ENCODE measurements at places on chromosomes 12 and 14.

- DNase-seq = no peak
Measured at GRCh38 chr12:67681941-67682620, 33.5 kb downstream of the DYRK2 start.

- DNase-seq = peak; percentile 15
Measured at GRCh38 chr12:51591016-51591901, at the start of gene SCN8A. Gene SCN8A, plus strand, starts transcription at chr12:51591233. Its CDS starts 71,585 bp downstream, at chr12:51662818.

DNA sequence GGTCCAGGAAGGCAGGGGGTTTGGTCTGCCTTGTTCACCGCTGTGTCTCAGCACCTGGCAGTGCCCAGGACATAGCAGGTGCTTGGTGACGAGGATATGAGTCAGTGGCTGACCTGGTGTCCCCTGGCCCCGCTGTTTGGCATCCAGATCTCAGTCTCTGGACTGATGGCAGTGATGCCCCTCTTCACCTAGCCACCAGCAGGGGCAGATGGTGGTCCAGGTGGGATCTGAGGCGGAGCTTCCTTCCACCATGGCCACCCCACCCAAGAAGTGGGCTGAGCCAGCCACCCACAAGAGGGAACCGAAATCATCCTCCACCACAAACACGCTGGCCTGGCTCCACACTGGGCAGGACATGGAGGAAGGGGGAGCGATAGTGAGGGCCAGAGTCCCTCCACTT lies 16.1 kb upstream of the SH2B3 start:
- no peak for DNase-seq

DNA sequence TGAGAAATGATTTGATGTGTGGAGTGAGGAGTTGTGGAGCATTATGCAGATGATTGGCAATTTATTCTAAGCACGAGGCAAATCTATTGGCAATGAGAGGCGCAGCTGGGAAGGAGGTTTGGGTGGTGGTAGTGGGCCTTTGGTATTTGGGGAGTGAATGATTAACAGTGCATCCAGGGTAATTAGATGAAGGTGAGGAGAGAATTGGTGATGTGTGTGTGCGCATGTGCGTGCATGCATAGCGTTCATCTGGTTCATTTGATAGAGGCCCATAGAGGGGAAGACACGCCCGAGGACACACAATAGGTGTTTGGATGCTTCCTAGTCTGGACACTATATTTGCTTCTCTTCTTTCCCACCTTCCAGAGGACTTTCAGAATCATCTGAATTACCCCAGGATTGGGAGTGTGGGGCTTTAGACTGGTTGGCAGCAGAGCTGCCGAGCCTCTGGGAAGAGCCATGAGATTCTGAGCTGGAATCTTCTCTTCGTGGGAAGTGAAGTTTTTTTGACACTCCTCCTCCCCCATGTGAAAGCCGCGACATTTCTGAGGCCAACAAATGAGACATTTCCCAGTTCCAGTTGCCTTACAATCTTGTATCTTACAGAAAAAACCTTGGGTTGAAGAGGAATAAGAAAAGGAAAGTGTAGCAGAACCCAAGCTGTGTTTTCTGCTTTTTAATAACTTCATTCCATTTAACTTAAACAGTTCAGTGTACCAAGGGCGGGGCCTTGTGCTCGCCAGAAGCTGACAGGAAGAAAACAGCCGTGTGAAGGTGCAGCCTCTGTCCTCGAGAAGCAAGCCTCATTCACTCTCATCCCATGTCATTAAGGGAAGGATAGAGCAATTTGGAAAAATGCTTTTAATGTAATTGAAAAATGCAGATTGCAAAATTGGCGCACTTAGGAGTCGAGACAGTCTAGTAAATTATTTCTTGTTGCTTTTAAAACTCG lies 65.2 kb downstream of the SLC25A47 start:
- DNase-seq = no peak

- DNase-seq = peak; percentile 17
Measured at GRCh38 chr12:4270016-4270830, 3.3 kb upstream of the CCND2 start.

GRCh38 chr12:89334548-89335169 lies 17.6 kb downstream of the DUSP6 start:
- no peak for DNase-seq

DNA sequence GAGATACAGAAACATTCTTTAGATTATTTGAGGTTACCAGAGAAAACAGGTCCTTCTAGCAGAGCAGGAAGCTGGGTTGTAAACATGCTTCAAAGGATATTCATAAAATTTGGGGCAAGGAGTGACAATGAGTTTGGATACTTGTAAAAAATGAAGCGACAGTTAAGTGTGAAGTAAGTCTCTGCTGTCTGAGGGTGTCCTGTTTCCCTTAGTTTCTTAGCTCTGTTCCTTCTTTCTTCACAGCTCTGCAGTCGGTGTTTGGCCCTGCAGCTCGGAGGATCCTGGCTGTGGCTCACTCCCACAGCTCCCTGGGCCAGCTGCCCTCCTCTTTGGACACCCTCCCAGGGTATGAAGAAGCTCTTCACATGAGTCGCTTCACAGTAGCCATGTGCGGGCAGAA lies 10.8 kb downstream of the TMEM52B start:
- no peak for DNase-seq

DNA sequence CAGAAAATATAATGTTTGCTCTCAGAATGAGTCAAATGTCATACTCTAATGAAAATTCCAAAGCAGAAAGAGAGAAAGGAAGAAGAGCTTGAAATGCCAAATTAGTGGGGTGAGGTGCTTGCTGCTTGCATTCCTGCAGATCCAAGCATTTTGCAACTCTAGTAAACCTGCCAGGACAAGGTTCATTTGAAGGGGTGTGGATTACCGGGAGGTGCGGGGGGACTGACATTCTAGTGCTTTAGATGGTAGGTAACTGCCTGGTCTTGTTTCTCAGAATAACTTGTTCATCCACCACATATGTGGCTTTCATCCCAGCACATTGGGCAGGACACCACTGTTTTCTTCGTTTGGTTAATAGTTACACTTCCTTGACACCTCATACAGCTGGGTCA lies 144.4 kb downstream of the AKAP6 start:
- DNase-seq = no peak

GRCh38 chr14:90303473-90303872 lies 28.3 kb downstream of the NRDE2 start:
- DNase-seq = no peak

DNA sequence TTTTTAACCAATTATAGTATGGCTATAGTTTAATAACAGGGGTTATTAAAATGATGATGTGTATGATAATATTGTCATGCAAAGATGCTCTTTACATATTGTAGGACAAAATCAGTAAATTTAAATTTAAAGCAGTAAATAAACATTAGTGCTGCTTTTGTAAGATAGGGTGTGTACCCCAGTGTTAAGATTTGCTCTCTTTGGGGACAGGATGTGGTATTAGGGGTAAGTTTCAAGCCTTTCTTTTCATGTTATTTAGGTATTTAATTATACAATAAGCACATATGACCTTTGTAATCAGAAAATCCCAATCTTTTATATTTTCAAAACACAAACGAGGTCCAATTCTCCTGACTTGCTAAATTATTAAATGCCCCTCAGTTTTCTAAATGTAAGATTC lies 39.7 kb upstream of the RPH3A start:
- no peak for DNase-seq

Data from effector memory CD4-positive, alpha-beta T cell (primary cell).